ENCODE measurements at places on chromosomes 2 and 18.
A peak's percentile ranks its signal among the peaks of the same experiment; 100 is the strongest.

DNA sequence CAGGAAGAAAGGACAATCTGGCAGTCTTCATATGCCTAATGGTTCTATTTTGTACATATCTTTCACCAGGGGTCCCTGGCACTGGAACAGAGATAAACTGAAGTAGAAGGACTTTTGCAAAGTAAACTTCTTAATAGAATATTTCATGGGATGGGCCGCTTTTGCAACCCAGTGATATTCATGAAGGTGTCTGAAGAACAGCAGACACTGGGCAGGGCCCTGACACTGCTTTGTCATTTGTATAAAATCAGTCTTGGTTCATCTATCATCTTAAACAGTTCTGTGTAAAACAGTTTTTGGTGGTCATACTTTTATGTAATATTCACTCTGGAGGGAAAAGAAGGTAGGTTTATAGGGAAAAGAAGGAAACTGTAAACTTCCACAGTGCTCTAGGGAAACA, 66.4 kb downstream of the TMEM200C start:
- DNase-seq, result no peak

DNA sequence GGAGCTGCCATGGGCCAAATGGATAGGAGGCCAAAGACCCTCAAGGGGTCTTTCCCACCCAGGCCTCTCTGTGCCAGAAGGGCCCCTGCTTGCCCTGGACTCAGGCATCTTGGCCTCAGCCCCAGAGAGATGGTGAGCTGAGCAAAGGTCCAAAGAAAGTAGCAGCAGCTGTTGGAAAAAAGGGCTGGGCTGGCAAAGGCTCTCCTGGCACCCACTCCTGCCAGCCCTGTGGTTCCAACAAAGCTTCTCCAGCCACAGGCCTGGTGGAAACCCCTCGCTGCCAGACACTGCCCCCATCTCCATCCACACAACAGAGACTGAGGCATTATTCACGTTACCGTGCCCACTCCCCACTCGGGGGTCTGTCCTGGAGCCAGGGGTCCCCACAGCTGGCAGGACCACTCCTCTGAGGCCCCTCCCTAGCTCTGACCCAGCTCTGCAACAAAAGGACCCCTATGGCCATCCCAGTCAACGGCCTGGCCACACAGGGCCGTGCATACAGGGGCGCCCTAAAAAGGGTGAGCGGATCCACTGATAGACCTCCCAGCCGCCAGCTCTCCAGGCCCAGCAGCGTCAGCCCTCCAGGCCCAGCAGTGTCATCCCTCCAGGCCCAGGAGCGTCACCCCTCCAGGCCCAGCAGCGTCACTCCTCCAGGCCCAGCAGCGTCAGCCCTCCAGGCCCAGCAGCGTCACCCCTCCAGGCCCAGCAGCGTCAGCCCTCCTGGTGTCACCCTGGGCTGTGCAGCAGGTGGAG, 10.1 kb downstream of the BIN1 start:
- DNase-seq, result no peak

DNA sequence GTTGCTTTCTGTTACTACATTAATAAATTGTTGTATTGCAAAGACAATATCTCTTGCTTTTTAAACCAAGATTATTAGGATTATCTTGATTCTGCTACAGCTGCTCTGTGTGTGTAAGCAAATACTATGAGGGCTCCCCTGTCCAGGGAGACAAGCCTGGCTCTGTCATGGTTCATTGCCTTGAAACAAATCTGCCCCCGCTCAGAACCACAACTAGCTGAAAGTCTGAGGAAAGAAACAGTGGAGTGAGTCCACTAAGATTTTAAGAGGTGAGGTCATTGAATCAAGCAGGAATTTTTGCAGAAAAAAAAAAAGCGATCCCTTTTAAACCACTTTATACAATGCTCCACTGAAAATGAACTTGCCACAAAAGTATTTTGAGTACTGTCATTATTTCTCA, 30.8 kb upstream of the LRRTM4 start:
- DNase-seq, result no peak

DNA sequence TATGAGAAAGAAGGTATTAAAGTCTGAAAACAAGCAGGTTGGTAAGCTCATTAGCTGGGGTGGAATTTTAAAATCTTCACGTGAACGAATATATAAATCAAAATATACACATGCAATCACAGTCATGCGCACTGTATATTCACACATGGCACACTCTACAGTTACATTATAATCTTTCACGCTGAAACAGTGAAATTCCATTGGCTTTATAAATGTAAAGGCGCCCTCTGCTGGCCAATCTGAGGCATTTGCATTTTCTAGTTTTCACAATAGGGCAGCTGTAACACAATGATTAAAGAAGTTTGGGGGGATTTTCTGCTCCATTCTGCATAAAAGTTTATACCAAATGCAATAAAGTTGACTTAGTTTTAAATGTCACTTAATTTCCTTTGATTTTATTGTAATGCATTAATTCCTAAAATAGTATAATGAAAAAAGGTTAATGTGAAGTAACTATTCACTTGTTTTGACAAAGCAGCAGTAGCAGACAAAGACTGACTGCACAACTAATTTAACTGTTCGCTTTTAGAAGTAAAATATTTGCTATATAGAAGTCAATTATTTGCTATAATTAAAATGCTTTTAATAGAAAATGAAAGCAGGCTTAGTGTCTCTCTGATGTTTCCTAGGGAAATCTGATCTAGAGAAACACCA, 17.2 kb downstream of the IFIH1 start:
- DNase-seq, result peak; percentile 72

DNA sequence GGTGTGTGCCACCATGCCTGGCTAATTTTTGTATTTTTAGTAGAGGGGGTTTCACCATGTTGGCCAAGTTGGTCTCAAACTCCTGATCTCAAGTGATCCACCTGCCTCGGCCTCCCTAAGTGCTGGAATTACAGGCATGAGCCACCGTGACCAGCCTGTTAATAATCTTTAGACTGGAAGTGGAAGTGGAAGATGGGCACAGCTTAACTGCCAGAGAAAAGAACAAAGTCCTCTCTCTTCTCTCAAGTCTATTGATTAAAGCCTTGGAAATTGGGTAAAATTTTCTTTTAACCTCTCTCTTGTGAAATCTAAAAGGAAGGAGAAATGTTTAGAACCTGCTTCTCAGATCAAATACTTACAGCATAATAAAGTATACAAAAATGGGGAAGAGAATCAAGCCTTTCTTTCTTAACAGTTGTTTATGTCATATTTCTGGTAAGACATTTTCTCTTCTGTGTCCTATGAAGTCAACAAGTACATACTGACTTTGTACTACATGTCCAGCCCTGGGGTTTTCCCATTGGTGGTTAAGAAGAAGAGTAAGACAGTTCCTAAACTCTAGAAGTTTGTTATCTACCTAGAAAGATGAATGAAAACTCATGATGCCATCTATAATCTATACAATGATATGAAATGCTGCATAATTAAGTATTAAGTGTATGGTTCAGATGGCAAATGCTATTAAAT, 4.6 kb downstream of the TMEM169 start:
- peak; percentile 45 for DNase-seq

DNA sequence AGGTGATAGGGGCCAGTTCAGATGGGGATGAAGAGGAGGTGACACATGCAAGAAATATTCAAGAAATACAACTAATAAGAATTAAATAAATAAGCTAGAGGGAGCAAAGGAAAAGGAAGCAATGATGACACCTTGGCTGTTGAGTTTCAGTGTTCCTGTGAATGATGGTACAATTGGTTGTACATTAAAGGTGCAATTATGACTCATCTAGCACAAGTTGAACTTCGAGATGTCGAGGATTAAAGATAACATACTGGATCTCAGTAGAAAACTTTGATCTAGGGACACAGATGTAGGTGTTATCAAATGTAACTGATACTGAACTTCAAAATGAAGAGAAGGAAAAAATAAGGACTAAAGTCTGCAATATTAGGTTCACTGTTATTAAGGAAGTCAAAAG, 760.6 kb upstream of the CHAC2 start:
- DNase-seq, result no peak

- DNase-seq, result no peak
Observed at GRCh38 chr2:22798386-22798785, 586.6 kb upstream of the KLHL29 start.

DNA sequence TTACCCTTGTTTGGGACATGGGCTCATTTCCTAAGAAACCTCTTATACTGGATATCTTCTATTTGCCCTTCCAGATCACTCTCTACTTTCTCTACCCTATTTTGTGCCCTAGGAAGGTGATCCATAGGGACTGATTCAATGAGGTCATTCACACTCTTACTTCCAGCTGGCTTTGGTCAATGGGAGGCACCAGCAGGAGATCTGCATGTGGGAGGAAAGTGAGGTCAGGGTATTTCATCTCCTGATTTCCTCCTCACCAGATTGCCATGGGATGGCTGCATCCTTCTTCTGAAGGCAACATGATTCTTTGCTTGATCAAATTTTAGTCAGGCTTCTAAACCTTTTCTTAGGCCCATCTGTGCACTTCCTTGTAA, 15.2 kb downstream of the M1AP start:
- DNase-seq, result no peak

GRCh38 chr2:26801328-26801727, 15.5 kb downstream of the CENPA start:
- DNase-seq, result no peak

- DNase-seq, result no peak
Observed at GRCh38 chr2:169765523-169765922, 31.9 kb downstream of the KLHL23 start.

DNA sequence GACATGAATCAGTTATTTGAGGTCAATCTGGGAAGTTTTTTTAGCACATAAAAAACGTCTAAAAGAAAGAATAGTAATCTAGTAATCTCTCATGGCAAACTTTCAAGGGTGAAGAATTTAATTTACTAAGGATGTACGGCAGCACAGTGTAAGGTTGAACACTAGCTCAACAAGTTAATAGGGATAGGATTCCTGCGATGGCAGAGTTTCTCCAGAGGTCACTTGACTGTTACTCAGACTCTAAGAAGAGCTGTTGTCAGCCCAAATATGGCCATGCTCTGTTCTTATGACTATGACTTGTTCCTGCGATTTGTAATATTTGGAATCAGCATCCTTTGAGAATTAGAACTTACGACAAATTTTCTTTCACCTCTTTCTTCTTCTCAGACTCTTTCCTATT, 553.3 kb upstream of the TNP1 start:
- peak; percentile 75 for DNase-seq

DNA sequence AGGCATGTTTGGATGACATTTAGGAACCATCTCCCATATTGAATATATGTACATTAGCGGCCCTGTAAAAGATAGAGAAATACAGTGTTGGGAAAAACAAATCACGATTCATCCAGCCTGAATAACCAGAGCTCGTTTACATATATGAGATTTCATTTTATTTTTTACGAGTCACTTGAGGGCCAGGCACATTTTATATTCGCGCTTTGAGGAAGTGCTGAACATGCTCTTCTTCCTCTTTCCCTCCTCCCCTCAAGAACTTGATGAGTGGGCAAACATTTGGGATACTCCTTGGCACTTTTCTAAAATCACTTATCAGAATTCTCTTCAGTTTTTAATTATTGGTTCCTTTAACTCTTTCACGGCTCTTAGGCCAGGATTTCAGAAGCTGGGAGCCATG, 268.0 kb upstream of the TANK start:
- peak; percentile 40 for DNase-seq

GRCh38 chr2:25712455-25712854, 39.1 kb upstream of the DTNB start:
- DNase-seq, result peak; percentile 33

DNA sequence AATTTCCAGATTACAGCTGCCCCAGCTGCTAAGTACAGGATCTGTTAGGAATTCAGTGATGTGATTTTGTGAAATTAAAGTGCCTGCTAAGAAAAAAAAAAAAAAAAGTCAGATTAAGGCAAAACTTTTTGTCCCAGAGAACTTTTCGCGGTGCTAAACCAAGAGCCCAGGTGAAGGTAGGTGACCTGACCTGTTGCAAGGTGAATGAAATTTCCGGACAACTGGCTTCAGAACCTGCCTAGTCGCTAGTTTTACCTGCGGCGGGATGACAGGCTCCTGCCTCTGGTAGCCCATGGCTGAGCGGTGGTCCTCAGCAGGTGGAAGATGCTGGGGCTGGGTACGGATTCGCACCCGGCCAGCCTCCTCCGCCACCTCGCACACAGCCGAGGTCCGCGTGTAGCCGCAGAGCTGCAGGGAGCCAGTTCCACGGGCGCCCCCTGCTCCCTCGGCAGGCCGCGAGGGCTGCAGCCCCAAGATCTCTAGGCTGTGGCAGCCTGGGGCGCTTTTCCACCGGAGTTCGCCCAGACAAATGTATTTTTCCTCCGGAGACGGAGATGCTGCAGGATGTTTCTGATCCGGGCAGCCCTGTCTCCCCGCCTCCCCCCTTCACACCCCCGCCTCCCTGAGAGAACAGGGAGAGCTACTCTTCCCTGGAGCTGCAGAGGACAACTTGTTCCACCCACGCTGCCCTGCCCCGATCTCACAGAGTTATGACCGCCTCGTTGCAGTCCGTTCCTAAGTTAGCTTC, at the start of gene SLC38A11:
SLC38A11 (minus strand) TSS at position 572 of the 748 bp plus-strand sequence; CDS start at position 294, 278 bp downstream.
- DNase-seq, result no peak

DNA sequence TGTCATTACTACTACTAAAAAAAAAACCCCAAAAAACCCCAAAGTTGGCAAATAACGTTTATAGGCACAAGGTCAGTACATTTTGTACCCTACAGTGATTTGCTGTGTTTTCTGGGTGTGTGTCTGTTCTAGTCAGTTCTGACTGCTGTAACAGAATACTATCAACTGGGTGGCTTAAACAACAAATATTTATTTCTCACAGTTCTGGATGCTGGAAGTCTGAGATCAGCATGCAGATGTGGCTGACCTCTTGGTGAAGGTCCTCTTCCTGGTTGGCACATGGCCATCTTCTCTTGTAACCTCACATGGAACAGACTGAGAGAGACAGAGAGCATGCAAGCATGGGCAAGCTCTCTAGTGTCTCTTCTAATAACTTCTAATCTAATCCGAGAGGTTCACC, 103.1 kb downstream of the CERS6 start:
- no peak for DNase-seq

GRCh38 chr2:150120326-150120955, 367.0 kb downstream of the RND3 start:
- no peak for DNase-seq

DNA sequence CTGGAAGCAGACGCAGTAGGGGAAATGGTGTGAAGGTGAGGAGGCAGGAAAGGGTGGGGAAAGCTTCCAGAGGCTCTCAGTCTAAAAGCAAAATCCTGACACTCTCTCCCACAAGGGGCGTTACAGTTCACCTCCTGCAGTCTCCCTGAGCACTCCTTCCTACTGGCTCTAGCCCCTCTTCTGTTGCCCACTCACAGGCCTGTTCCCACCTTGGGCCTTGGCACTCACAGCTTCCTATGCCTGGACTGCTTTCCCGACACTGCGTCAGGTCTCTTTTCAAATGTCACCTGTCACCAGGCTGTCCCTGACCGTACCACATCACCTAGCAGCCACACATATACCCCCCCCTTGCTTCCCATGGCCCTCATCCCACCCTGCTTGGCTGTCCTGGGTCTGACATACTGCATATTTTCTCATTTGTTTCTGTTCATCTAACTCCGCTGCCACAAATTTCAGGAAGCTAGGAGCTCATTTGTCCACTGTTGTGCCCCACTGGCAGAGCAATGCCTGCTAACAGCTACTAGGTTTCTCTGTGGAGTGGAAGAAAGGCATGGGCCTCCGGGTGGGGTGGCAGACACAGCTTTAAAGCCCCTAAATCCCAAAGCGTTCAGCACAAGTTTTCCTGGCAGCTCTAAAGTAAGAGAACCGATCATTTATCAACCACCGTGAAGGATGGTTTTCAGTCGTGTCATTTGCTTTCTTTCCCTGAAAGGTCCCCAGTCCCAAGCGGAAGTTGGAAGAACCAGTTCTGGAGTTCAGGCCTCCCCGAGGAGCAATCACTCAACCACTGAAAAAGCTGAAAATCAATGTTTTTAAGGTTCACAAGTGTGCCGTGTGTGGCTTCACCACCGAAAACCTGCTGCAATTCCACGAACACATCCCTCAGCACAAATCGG, 118.8 kb downstream of the ZNF532 start:
- DNase-seq, result no peak
